ENCODE measurements at places on chromosomes 2 and 18.

GRCh38 chr2:8232871-8233270 is 449.0 kb upstream of the ID2 start:
- no peak for DNase-seq

DNA sequence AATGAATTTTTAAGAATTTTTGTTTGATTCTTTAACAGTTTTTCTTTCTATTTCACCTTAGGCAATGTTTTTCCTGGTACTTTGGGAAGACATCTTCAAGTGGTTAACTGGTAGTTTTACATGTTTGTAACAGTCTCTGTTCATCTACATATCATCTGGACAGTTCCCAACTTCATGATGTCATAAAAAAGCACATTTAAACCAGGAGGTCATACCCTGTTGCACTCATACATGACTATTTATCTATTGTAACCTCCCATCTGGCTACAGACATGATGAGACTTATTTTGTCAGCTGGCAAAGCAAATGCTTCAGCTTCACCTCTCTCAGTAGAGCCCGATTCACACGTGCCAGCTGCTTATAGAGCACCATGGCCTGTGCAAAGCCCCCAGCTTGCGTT is 99.8 kb upstream of the YPEL5 start:
- no peak for DNase-seq

DNA sequence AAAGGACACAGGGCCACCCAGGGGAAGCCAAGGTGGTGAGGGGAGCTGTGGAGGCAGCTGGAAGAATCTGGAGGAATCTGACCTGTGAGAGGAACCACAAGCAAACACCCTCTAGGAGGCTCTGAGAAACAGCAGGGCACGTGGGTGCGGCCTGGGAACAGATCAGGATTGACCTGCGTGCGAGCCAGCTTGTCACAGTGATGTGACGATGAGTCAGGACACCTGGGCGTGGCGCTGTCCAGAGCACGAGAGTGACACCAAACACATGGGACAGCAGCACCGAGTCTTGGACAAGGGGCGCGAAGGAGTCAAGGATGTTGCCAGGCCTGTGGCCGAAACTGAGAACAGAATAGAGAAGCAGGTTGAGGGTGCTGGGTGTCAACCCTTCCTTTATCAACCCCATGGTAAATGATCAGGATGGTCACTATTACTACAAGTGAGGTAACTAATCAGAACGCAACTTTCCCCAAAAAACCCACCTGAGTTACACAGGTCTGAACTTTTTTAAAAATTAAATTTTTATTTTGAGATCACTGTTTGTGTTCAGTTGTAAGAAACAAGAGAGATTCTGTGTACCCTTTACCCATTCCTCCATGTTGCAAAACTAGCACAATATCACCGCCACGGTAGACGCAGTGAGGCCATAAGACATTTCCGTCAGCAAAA is 637 bp upstream of the SFT2D3 start:
- peak; percentile 62 for DNase-seq

DNA sequence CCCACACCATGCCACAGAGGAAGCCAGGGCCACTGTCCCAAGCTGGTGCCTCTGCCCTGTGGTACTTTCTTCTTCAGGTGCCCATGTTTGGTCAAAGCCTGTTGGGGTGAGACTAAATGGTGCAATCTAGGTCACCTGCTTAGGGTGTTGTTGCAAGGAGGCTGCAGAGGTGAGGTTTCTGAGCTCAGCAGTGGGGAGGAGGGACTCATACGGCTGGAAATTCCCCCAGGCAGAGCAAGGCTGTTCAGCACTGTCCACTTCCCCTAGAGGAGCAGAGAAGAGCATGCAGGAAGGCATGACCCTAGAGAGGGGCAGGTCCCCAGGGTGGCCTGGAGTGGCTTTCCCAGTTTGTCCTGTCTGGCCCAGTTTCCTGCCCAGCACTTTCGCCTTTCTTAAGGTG is 211.0 kb downstream of the HAUS1 start:
- no peak for DNase-seq

- peak; percentile 91 for DNase-seq
Observed at GRCh38 chr2:104849618-104850141, 4.2 kb upstream of the POU3F3 start.

DNA sequence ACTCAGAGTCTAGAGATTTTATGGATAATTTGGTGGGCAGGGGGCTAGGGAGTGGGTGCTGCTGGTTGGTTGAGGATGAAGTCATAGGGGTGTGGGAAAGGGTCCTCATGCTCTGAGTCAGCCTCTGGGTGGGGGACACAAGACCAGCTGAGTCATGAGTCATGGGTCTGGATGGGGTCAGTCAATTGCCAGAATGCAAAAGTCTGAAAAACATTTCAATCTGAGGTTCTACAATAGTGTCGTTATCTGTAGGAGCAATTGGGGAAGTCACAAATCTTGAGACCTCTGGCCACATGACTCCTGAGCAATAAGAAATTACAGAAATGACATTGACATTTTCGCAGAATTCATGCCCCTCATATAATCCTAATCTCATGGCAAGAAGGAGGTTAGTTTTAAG is 15.1 kb downstream of the NMS start:
- no peak for DNase-seq

DNA sequence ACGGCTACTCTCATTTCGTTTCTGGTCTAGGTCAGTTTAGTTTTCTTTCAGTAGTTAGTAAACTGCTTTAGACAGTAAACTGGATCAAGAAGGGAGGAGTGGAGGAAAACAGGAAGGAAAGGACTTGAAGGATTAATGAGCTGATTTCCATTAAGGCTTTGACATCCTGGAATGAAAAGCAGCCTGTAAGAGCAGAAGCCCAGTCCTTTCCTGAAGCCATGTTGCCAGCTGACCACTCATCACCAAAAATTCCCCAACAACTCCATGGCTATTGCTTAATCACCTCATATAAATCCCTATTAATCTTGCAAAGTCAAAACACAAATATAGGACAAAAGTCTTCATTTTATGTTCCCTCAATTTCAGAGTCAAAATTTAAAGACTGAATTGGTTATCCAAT is 113.7 kb upstream of the ZFP36L2 start:
- peak; percentile 45 for DNase-seq

- DNase-seq: peak; percentile 77
Observed at GRCh38 chr2:174794851-174795374, 30.6 kb upstream of the CHRNA1 start.

- DNase-seq: no peak
Observed at GRCh38 chr2:30359644-30360167, 87.3 kb upstream of the LCLAT1 start.

DNA sequence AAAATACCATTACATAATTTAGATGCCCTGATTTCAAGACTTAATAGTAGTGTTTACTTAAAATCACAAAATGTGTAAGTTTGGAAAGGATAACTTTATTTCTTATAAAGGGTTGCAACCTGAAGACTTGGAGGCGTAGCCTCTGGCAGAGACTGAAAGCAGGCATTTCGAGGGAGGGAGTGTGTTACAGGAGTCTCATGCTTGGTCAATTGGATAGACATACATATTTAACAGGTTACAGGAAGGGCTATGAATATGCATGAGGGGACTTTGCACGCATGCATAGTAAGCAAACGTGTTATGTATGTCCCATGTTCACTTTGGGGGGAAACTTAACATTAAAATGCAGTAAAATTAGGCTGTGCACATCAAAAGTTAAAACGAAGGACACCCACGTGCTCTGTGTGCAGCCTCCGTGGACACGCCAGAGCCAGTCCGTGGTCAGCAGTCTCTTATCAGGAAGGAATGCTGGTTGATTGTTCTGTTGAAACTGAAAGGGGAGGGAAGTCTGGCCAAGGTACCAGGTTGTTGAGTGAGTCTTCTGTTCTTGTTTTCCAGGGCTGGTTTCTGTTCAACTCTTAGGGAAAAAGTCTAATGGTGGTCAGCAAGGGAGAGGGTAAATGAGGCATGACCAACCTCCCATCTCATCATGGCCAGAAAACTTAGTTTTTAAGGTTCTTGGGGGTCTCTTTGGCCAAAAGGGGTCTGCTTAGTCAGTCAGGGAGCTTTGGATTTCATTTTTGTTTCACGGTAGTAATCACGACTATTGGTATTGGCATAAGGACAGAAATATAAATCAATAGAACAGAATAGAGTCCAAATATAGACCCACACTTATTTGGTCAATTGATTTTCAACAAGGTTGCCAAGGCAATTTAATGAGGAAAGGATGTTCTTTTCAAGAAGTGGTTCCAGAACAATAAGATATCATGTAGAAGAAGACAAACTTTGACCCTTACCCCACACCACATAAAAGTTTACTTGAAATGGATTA is 121.9 kb downstream of the MCFD2 start:
- DNase-seq: no peak

DNA sequence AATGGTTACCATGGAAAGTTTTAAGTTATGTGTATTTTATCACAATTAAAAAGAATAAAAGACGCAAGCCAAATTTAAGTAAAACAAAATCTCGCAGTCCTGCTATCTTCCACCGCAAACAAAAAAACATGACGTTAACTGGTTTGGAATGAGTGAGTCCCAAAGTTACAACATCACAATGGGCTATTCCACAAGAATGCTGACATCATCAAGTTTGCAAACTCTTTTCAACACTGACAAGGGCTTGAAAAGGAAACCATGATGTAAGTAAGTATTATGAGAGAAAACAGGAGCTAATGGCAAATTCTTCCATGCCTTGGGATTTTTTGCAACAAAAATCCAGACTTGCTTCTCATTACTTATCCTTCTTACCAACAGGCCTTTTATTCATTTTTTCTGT is 31.1 kb downstream of the SIGLEC15 start:
- DNase-seq: no peak

- no peak for DNase-seq
Observed at GRCh38 chr2:160034396-160034795, 28.0 kb downstream of the PLA2R1 start.

DNA sequence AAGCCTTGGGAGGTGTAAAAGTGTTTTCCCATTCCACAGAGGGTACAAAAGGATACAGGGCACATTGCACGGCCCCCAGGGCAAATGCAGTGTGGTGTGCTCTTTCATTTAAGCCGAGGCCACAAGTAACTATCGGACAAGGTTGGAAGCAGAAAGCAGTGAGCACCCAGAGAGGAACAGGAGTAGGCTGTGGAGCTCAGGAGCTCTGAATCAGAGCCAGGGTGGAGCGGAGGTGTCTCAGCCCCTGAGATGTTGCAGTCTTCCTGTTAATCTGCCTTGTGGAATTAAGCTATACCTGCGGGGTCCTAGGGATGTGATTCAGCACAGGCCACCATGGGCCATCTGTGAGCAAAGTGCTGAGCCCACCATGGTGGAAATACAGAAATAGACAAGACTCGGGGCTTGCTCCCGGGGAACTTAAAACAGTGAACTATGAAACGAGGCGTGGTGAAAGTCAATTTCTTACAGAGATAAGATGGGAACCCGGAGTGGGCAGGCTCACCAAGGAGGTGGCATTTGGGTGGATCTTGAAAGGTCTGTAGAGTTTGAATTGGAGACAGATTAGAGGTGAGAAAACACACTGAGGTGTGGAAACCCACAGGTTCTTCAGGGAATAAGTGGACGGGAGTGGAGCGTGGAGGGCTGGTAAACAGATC is 44.0 kb downstream of the ASAP2 start:
- DNase-seq: no peak

- DNase-seq: no peak
Observed at GRCh38 chr2:200453142-200453852, 56.6 kb downstream of the KCTD18 start.

DNA sequence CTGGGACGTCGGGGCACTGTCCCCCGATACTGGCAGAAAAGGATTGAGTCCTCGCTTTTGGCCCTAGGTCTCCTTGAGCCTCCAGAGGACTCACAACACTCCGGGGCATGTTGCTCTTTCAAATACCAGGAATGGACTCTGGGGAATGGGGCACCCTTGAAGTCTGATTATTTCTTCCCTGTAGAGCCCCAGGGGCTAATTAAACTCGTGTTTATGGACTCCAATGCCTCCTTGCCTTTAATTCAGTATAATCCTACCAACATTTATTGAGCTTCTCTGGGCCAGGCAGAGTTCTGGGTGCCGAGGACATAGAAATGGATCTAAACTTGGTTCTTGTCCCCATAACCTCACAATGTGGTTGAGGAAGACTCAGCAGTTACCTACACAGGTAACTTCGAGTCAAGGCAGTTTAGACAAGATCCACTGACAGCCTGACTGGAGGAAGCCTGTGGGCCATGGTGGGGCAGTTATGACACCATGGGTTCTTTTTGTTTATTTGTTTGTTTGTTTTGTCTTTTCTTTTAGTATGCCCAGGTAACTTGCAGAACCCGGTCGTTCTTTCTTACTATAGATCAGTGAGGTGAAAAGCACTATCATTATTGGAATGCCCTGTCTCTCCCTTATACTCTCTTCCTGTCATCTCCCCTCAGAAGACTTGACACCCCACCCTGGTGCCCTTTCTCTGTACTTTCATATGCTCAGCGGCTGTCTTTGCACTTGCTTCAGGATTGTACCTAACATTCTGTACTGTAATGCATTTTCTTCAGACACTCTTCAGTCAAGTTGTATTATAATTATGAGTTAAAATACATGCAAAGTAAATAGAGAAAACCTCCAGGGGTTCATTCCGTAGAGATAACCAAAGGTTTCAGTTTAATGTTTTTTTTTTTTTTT is 3.2 kb downstream of the CFLAR start:
- DNase-seq: no peak

- DNase-seq: no peak
Observed at GRCh38 chr18:62744076-62744968, 29.0 kb downstream of the PHLPP1 start.

DNA sequence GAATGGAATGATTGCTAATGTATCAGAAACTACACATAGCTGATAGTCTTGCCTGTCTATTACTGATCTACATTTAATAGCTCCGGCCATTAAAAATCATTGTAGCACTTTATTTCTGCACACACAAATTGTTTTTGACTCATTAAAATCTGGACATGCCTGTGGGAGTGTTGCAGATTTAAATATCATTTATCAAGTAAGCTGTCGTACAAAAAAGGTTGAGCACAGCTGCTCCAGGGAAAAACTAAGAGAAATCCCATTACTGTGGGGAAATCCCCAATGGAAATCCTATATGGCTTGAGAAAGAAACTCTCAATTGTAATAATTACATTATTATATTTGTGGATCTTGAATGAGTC is 99.6 kb upstream of the CERS6 start:
- no peak for DNase-seq

DNA sequence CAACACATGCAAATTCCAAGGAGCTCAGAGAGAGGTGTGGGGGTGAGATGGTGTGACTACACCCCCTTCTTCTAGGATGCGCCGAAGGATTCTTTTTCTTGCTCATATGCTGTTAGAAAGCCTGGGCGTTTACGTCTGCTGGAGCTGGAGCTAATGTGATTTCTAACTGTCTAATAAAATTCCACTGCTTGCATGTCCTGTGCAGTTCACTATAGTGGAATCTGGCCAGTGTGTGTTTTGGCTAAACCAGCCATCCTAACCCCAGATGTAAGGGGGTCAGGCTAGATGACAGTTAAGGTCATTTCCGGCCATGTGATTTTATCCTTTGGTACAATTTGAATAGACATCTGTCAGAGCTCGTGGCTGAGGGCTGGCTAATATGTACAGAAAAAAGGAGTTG is 194.1 kb downstream of the PRKCE start:
- no peak for DNase-seq
